A549 treated with CpdA at 1 μM for 4 hours (cell line): ENCODE measurements at places on chromosomes 16 and 17. TPM values are rescaled to one million over a fixed set of nuclear protein-coding genes. Genes with fewer than 3 reads are reported as not detected.

Gene MEOX1
- not detected in 5 replicates for total RNA-seq

Gene MPP3
- total RNA-seq: 17.2 to 18.7 TPM (median 18.2 TPM) in 5 replicates

Gene TNFSF12
- total RNA-seq: 9.6 to 13.5 TPM (median 10.4 TPM) in 5 replicates

Gene TMC8
- 0.22 to 0.43 TPM (median 0.38 TPM) in 5 replicates for total RNA-seq

Gene TMEM100
- total RNA-seq: not detected in 5 replicates

Gene PIMREG
- 43.4 to 49.9 TPM (median 45.9 TPM) in 5 replicates for total RNA-seq

Gene SDR42E2
- total RNA-seq: not detected in 5 replicates

Gene OR1A1
- total RNA-seq: not detected in 5 replicates

Gene MYO15A
- 0.14 to 0.33 TPM (median 0.22 TPM) in 5 replicates for total RNA-seq

Gene CES1
- 29.2 to 44.5 TPM (median 35.1 TPM) in 5 replicates for total RNA-seq

Gene KRT14
- total RNA-seq: 0.14 to 0.30 TPM (median 0.16 TPM) in 3 of 5 replicates, not detected in the others

Gene AGRP
- total RNA-seq: not detected in 5 replicates

Gene GLIS2
- 23.8 to 32.9 TPM (median 31.4 TPM) in 5 replicates for total RNA-seq

Gene HOXB6
- 4.8 to 6.8 TPM (median 5.4 TPM) in 5 replicates for total RNA-seq

Gene PTX4
- total RNA-seq: not detected in 5 replicates

Gene CACNG3
- not detected in 5 replicates for total RNA-seq

Gene TSPAN10
- total RNA-seq: 4.5 to 7.3 TPM (median 5.4 TPM) in 5 replicates

Gene KATNIP
- total RNA-seq: 10.8 to 16.6 TPM (median 15.8 TPM) in 5 replicates

Gene NPIPA7
- total RNA-seq: 11.7 to 13.7 TPM (median 12.8 TPM) in 5 replicates

Gene KRT15
- total RNA-seq: 3.5 to 6.2 TPM (median 5.4 TPM) in 5 replicates

Gene USP43
- 3.9 to 5.3 TPM (median 4.5 TPM) in 5 replicates for total RNA-seq

Gene ZNHIT3
- total RNA-seq: 83.1 to 86.9 TPM (median 83.9 TPM) in 5 replicates

Gene SMARCD2
- total RNA-seq: 53.0 to 66.3 TPM (median 61.3 TPM) in 5 replicates

Gene CTRL
- total RNA-seq: 1.6 to 2.7 TPM (median 1.8 TPM) in 5 replicates

Gene SAMD14
- total RNA-seq: 0.22 to 0.85 TPM (median 0.35 TPM) in 5 replicates

Gene MYH1
- total RNA-seq: not detected in 5 replicates

Gene CHST4
- 0.06 to 0.20 TPM (median 0.06 TPM) in 4 of 5 replicates, not detected in the other for total RNA-seq

Gene GP1BA
- total RNA-seq: 0.03 TPM in 1 of 5 replicates, not detected in the others

Gene TBC1D3G
- not detected in 5 replicates for total RNA-seq

Gene CSH2
- total RNA-seq: not detected in 5 replicates

Gene NPTX1
- 52.6 to 105 TPM (median 77.4 TPM) in 5 replicates for total RNA-seq

Gene WDR59
- 25.1 to 32.3 TPM (median 31.0 TPM) in 5 replicates for total RNA-seq

Gene SLC35G6
- total RNA-seq: not detected in 5 replicates

Gene RCVRN
- 0.08 TPM in 1 of 5 replicates, not detected in the others for total RNA-seq

Gene CPNE7
- 56.0 to 66.6 TPM (median 60.2 TPM) in 5 replicates for total RNA-seq

Gene NFATC2IP
- total RNA-seq: 22.7 to 32.3 TPM (median 31.0 TPM) in 5 replicates

Gene RTN4RL1
- total RNA-seq: 1.8 to 3.4 TPM (median 2.9 TPM) in 5 replicates

Gene SLC5A10
- 0.09 to 0.22 TPM (median 0.17 TPM) in 5 replicates for total RNA-seq

Gene GPR142
- 0.03 TPM in 1 of 5 replicates, not detected in the others for total RNA-seq

Gene NLRC5
- 3.3 to 6.9 TPM (median 4.1 TPM) in 5 replicates for total RNA-seq

Gene NGFR
- 0.57 to 0.96 TPM (median 0.62 TPM) in 5 replicates for total RNA-seq
